ENCODE measurements at places on chromosomes 6 and 20.

DNA sequence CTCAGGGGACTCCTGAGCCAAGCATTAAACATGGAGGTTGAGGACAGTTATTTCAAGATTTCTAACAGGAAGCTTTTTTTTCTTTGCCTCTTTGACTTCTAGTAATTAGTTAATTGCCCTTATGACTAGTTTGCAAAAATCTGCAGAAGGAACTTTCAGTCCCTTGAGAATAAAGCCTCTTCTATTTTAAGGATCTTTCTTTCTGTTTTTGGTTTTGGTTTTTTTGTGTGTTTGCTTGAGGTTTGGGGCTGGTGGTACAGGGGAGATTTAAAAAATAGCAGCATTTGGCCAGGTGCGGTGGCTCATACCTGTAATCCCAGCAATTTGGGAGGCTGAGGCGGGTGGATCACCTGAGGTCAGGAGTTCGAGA, 259.3 kb downstream of the BMP7 start:
- 0 out of 2 replicates have a peak, but pooled peaks cover 4% of the 10 kb centered on the region for H3K4me1 ChIP-seq
- no peak overlapping the region for H3K4me3 ChIP-seq
- no peaks in the 10 kb centered on the region for H3K36me3 ChIP-seq
- no peaks in the 10 kb centered on the region for H3K27me3 ChIP-seq
- no peak overlapping the region for H3K27ac ChIP-seq
- DNase-seq, result no peak

DNA sequence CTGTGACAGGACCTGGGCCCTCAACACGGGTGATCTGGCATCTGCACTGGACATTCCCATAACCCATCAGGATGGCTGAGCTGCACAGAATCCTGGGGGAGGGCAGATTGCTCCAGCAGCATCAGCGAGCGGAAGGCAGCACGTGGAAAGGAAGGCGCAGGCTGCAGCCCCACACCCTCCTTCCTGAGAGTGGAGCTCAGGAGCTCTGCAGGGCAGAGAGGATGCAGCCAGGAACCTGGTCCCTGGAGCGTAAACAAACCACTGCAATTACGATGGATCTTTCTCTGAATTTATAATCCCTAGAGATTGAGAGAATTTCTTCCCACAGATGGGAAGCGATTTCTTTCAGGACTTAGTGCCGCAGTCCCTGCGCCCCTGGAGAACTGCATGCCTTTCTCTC, 39.7 kb upstream of the EMILIN3 start:
- H3K4me3 ChIP-seq, result no peak overlapping the region
- no peaks in the 10 kb centered on the region for H3K4me1 ChIP-seq
- DNase-seq, result no peak
- peaks cover 9% of the 10 kb centered on the region for H3K36me3 ChIP-seq
- H3K27ac ChIP-seq, result no peak overlapping the region

GRCh38 chr6:35717449-35718374, 19.1 kb upstream of the ARMC12 start:
- no peaks in the 10 kb centered on the region for H3K4me1 ChIP-seq
- no peak overlapping the region for H3K27ac ChIP-seq
- H3K36me3 ChIP-seq, result no peaks in the 10 kb centered on the region

DNA sequence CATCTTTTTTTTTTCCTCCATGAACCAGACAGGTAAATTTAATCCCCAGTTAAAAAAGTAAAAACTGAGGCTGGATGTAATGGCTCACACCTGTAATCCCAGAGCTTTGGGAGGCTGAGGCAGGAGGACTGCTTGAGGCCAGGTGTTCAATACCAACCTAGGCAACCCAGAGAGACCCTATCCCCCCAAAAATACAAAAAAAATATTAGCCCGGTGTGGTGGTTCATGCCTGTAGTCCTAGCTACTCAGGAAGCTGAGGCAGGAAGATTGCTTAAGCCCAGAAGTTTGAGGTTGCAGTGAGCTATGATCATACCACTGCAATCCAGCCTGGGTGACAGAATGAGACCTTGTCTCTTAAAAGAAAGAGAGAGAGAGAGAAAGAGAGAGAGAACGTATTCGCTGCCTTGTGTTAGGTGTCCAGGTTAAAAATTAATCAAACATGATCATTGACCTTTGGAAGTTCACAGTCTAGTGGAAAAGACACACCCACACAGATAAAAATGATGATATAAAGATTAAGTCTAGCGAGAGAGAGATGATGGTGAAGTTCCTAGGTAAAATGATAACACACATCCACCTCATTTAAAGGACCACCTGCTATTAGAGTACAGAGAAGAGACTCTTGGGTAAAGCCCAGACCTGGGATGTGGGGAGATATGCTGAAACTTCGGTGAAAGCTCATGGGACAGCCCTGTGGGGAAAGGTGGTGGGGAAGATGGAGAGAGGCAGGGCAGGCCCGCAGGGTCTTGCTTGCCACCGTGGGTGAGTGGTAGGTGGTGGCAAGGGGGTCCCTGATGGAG, 4.8 kb upstream of the NHSL1 start:
- no peak overlapping the region for H3K4me3 ChIP-seq
- H3K36me3 ChIP-seq, result no peaks in the 10 kb centered on the region
- H3K27me3 ChIP-seq, result no peaks in the 10 kb centered on the region
- H3K27ac ChIP-seq, result no peak overlapping the region

Measured in Panc1 (cell line).